ENCODE measurements at places on chromosomes 7 and 10.

DNA sequence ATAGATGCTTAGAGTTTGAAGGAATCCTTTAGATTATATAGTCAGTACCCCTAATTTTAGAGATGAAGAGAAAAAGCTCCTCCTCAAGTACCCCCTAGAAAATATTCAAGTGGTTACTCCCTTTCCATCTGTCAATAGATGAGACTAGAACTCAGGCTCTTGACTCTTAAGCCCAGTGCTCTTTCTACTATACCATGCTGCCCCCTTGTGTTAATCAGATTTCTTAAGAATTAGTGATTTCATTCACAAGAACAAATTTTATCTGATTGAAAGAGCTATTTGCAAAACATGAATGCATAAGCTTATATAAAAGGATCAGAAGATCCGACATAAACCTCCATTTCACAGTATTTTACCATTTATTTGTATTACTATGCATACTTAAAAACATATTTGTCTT is 179.3 kb downstream of the TFEC start:
- DNase-seq, result no peak

DNA sequence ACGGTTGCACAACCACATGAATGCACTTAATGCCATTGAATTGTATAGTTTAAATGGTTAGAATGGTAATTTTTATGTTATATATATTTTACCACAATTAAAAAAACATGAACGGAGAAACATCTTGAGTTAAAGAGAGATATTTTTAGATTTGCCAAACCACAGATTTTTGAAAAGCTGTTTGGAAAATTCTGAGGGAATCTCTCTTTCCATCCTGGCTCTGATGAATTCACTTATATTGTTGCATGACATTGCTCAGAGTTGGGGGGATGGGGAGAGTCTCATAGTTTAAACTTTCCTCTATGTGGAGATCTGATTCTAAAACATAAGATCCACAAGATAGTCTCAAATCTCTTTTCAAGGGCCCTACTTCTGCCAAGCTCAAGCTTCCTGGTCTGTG is 275.0 kb upstream of the NPVF start:
- no peak for DNase-seq

GRCh38 chr10:132891368-132891767 is 51.0 kb downstream of the CFAP46 start:
- no peak for DNase-seq

GRCh38 chr10:49174926-49175500 is 13.2 kb downstream of the TMEM273 start:
- no peak for DNase-seq

GRCh38 chr10:119705434-119705831 is 20.4 kb upstream of the INPP5F start:
- DNase-seq, result no peak

DNA sequence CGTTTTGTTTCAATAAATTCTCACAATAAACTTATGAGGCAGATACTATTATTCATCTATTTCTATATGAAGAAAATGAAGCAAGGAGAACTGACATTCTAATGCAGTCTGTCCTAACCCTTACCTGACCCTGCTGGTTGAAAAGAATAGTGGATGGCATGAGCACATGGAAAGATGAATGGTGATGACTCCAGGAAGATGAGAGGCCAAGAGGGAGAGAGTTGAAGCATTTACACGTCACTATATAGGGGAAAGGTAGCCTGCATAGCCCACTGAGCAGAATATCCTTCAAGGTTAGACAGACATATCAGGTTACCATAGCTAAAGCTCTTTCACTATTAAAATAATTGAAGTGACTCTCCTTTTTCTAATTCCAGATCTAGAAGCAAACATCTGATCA is 163.9 kb upstream of the CDK1 start:
- no peak for DNase-seq

DNA sequence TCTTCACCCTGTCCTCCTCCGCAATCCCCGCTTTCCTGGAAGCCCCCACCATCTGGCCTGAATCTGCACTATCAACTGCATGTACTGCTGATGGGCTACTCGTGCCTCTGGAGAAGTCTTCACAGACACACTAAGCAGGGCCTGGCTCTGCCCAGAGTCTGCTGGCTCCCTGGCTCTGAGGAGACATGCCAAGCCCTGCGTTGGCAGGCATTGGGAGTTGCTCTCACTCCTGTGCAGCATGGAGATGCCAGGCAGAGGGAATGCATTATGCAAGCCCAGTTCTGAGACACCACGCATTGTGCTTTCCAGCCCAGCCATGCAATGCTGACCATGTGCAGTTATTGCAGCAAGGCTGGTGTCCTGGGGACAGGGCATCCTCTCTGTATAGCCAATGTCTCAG is 314.6 kb downstream of the CXCL12 start:
- no peak for DNase-seq

GRCh38 chr7:44960011-44960580 is 18.7 kb downstream of the MYO1G start:
- no peak for DNase-seq

- DNase-seq, result no peak
These were observed 1.9 kb upstream of the INSYN2A start for GRCh38 chr10:127198307-127198706.

- DNase-seq, result no peak
These were observed 507 bp upstream of the TMEM254 start for GRCh38 chr10:80077869-80078447.

- no peak for DNase-seq
These were observed 76.5 kb upstream of the ADRB1 start for GRCh38 chr10:113967126-113967525.

GRCh38 chr10:67075491-67075971 is 149.7 kb downstream of the LRRTM3 start:
- DNase-seq, result no peak
